Fibroblast of villous mesenchyme (primary cell): ENCODE measurements at places on chromosomes 12 and 14. TPM values are rescaled to one million over a fixed set of nuclear protein-coding genes. Genes with fewer than 3 reads are reported as not detected.

The FAM234B gene
- 5.8 and 10.8 TPM in 2 replicates for total RNA-seq

The CACNA1C gene
- 11.7 and 14.8 TPM in 2 replicates for total RNA-seq

The SLC39A9 gene
- 114 and 159 TPM in 2 replicates for total RNA-seq

The LRP1-AS gene
- not detected in 2 replicates for total RNA-seq

The LRCOL1 gene
- 0.32 TPM in 1 of 2 replicates, not detected in the other for total RNA-seq

The CLEC2B gene
- total RNA-seq: 40.6 and 47.9 TPM in 2 replicates

The GPR162 gene
- total RNA-seq: 2.6 and 3.0 TPM in 2 replicates

The TWF1 gene
- total RNA-seq: 159 and 224 TPM in 2 replicates

The GARIN6 gene
- total RNA-seq: not detected in 2 replicates

The STXBP6 gene
- 2.9 and 4.7 TPM in 2 replicates for total RNA-seq

The APEX1 gene
- 29.0 and 34.1 TPM in 2 replicates for total RNA-seq

The GSC gene
- not detected in 2 replicates for total RNA-seq
